ENCODE measurements at places on chromosomes 11 and 22.

DNA sequence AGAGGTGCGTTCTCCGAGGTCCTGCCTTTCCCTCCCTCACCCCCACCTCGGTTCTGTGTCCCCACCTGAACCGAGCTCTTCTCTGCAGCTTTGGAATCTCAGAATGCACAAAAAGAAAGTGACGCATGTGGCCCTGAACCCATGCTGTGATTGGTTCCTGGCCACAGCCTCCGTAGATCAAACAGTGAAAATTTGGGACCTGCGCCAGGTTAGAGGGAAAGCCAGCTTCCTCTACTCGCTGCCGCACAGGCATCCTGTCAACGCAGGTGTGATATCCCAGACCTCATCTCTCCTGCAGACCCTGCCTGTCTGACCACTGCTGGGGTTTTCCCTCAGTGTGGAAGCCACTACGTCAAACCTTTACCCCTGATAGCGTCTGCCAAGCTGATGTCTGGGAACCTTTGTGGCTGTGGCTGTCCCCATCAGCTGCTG lies 13.9 kb downstream of the ACP2 start:
- peak; percentile 52 for DNase-seq

DNA sequence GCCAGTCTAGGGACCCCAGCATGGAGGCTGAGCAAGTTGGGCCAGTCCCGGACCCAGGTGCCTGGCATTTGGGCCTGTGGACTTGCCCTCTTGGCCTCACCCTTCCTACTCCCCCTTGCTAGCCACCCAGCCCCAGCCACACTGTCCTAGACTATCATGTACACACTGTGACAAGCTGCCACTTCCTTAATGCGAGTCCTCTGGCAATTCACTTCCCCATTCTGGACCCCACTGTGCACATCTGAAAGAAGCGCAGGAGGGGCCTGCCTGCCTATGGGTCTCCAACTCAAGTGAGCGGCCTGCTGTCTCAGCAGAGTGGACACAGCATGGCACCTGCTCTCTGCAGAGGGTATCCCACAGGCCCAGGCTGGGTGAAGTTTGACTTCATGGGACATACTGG lies 68.5 kb upstream of the LMO1 start:
- DNase-seq = no peak

DNA sequence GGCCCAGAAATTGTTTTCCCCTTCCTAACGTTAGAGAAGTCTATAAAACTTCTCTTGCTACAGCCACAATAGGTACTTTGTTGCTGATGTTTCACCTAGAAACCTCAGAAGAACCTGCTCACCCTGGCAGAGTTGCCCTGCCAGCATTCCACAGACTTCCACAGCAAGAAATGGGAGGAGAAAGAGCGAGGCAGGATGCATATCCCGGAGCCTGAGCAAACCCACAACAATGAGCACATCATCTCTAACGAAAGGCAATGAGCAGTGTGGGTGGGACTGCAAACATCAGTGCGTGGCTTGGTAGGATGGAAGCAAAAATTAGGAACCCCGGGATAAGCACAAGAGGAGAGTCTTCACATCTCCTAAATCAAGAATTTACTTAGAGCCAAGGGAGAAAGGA lies 892.3 kb downstream of the OPCML start:
- DNase-seq = no peak

- DNase-seq = peak; percentile 55
Measured at GRCh38 chr22:39241794-39242594, 2.8 kb downstream of the PDGFB start.

DNA sequence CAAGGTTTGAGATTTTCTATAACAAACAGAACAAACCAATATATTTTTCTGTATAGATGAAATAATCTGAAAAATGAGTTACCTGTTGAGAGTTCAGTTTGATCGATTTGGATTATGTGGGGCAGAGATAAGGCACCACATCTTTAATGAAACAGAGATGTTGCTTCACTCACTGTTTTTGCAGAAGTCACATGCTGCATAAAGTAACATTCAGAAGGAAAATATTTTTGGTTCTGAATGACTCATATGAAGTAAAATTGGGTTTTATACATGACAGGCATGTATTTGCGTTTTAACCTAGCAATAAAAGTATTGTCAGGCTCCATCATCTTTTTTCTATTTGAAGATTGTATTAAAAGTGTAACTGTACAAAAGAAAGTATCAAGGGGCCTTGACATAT lies 77.8 kb downstream of the BBOX1 start:
- DNase-seq = no peak

DNA sequence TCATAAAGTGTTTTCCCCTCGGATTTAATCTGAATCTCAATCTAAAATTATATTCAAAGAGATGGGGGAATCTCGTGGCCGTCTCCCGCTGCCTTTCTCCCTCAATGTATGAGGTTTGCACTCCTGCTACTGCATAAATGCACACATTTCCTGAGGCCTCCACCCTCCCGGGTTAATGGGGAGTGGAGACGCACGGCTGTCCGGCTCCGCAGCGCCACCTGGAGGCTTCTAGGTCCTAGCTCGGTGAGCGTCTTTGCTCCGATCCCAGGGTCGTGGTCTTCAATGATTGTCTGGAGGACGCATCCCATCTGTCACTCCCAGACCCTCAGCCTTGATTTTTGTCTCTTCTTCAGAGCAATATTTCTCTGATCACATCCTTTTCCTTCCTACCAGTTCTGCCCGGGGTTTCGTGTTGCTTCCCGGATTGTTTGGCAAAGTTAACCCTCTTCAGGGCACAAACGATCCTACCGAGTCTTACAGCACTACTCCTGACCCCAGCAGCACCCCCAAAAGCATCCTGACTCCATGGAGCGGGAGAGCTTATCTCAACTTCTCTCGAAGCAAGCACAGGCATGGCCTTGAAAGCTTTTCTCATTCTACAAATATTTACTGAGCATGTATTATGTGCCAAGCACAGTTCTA lies at the start of gene LMO1:
LMO1 (minus strand) TSS at position 110 of the 642 bp plus-strand sequence. CDS start 516 bp downstream, outside the sequence.
- DNase-seq = peak; percentile 73

DNA sequence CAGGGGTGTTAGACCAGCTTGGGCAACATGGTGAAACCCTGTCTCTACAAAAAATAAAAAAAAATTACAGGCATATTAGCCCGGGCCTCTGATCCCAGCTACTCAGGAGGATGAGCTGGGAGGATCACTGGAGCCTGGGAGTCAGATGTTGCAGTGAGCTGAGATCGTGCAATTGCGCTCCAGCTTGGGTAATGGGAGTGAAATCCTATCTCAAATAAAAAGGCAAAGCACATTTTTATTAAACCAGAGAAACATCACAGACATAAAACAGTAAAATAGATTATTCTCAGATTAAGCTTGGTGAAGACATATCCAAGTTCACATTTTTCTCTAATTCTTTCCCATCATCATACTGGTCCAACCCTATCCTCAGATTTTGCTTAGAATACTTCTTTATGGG lies 30.1 kb upstream of the XBP1 start:
- no peak for DNase-seq

- no peak for DNase-seq
Measured at GRCh38 chr11:93904716-93905115, 54.3 kb upstream of the VSTM5 start.

- peak; percentile 13 for DNase-seq
Measured at GRCh38 chr11:69640260-69640994, 529 bp upstream of the CCND1 start.

DNA sequence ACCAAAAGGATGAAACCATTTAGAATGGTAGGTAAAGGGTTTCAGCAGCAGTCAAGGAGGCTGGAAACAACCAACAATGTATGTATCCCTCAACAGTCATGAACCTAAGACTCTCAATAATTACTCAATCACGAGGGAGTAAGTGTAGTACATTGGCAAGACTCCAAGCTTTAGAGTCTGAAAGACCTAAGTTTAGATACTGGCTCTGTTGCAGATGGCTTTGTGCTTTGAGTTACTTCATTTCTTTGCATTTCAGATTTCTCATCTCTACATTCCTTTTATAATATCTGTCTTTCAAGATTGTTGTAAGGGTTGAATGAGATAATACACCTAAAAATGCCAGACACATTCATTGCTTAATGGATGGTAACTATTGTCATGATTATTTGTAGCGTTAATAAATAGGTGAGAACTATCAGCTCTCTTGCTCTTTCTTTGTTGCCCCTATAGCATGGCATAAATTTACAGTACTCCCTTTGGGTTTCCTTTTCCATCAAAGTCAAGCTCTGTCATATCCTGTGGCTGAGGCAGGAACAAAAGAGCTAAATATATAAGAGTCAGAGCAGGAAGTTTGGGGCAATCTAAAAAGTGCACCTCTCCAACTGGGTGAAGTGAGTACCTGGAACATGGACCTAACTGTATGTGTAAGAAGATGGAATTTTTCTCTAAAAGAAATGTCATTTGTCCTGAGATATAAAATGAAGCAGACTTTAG lies 228.2 kb upstream of the ZC3H12C start:
- no peak for DNase-seq

GRCh38 chr11:119970555-119971304 lies 167.2 kb downstream of the TRIM29 start:
- DNase-seq = no peak

DNA sequence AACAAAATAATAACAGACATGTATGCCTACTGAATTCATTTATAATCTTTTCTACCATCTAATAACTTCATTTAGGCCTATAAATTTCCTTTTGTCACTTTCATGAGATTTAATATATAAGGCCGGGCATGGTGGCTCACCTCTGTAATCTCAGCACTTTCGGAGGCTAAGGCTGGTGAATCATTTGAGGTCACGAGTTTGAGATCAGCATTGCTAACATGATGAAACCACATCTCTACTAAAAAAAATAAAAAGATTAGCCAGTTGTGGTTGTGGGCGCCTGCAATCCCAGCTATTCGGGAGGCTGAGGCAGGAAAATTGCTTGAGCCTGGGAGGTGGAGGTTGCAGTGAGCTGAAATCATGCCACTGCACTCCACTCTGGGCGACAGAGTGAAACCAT lies 14.2 kb upstream of the NTM start:
- DNase-seq = no peak

- DNase-seq = no peak
Measured at GRCh38 chr11:131495423-131495822, 125.0 kb downstream of the NTM start.

DNA sequence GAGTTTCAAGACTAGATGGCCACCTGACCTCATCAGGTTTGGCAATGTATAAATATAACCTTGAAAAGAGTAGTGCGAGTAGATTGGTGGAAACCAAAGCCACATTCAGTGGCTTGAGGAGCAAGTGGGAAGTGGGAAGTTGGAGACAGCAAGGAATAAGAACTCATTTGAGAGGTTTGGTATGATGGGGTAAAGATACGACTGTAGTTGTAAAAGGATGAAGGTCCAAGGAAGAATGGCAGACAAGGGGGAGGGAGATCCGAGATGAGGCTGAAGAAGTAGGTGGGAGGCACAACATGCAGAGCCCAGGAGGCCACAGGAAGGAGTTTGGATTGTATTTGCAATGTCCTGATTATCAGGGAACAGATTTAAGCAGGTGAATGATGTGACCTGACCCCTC lies 20.8 kb downstream of the RASSF10 start:
- no peak for DNase-seq

- DNase-seq = no peak
Measured at GRCh38 chr11:37914859-37915258, 1316.8 kb upstream of the RAG2 start.

- no peak for DNase-seq
Measured at GRCh38 chr11:110355011-110355744, 58.8 kb upstream of the RDX start.

GRCh38 chr11:108351468-108351867 lies 115.9 kb downstream of the C11orf65 start:
- no peak for DNase-seq

- no peak for DNase-seq
Measured at GRCh38 chr11:19571906-19572305, 140.7 kb upstream of the NAV2 start.

DNA sequence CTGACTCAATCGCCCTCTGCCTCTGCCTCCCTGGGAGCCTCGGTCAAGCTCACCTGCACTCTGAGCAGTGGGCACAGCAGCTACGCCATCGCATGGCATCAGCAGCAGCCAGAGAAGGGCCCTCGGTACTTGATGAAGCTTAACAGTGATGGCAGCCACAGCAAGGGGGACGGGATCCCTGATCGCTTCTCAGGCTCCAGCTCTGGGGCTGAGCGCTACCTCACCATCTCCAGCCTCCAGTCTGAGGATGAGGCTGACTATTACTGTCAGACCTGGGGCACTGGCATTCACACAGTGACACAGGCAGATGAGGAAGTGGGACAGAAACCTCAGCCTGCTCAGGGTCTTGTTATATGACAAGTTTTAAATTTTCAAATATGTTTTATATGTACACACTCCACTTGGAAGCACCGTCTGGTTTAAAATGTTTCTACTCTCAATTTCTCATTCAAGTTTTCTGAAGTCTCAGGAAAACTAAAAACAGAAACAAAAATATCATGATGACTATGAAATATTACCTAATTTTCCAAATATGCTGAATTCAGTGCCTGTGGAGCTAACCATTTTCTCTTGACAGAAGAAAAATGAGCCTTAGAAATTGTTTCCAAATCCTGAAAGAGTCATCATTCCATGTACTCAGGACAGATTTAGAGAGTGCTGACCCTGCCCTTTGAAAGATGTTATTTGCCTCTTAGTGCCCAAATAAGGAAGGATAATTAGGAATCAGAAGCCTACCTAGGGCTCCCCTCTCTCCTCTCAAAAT lies 48.8 kb upstream of the TOP3B start:
- DNase-seq = no peak

DNA sequence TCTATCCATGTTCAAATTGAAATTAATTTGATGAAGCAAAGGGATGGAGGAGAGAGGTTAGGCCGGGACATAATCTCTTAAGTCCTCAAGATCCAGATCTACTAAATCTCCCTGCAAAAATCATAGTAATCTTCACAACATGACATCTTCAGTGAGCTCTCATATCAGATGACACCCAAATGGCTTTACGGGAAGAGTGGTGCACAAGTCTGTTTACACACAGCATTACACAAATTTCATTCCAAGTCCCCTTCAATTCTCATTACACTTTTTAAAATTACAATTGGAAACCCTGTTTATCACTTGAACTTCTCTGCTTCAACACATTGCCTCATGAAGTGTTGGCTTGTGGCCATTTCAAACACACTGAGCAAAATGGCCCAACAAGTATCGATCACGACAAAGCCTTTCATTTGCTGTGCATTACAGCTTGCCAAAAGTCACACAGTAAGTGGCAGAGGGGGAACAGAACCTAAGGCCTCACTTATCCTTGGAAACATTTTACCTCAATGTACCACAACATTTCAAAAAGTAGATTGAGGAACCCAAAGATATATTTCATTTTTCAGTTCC lies 17.9 kb upstream of the TPH1 start:
- no peak for DNase-seq

DNA sequence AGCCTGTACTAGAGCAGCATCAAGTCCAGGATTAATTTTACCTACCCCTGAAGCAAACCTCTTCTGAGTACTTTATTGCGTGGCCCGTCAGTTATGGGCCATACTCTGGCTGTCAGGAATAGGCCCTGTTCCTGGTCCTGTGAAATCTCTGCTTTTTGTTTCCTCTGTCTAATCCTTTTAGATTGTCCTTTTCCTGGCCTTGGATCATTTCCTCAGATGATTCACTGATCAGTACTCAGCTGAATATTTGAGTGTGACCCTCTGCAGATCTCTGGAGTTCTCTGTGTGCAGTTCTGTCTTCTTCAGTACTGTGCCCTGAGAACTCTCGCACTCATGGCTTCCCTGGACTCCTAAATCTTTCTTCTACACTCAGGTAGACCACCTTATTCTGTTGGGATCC lies 123.5 kb downstream of the UVRAG start:
- no peak for DNase-seq

Measured in activated naive CD4-positive, alpha-beta T cell treated with Interleukin-2 at 50 U/mL for 16 hours (primary cell).